ENCODE measurements at places on chromosomes 5 and 9.

DNA sequence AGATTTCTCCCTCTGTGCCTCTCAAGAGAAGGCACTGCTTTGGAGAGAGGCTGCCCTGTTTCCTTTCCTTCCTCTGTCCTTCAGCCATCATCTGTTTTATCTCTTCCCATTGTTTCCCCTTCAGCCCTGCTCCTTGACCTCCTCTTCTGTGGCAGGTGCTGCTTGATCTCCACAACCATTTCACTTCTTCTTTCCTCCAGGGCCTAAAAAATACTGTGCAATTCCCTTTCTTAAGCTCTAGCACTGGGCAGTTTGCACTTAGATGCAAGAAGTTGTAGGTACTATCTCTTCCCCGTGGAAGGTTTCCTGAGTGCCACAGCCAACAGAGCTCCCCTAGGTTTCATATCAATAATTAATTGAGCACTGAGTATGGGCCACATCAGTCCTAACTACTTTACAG lies 8.8 kb upstream of the ADRB2 start:
- no peak for DNase-seq

GRCh38 chr5:103589357-103589756 lies 26.8 kb upstream of the NUDT12 start:
- DNase-seq: no peak

- DNase-seq: no peak
Measured at GRCh38 chr5:166431456-166431855, 1860.0 kb upstream of the WWC1 start.

GRCh38 chr9:91546574-91546973 lies 122.9 kb upstream of the NFIL3 start:
- DNase-seq: peak; percentile 45

- no peak for DNase-seq
Measured at GRCh38 chr9:127022913-127023660, 99.3 kb downstream of the ANGPTL2 start.
